ENCODE measurements at places on chromosomes 12 and 14.

DNA sequence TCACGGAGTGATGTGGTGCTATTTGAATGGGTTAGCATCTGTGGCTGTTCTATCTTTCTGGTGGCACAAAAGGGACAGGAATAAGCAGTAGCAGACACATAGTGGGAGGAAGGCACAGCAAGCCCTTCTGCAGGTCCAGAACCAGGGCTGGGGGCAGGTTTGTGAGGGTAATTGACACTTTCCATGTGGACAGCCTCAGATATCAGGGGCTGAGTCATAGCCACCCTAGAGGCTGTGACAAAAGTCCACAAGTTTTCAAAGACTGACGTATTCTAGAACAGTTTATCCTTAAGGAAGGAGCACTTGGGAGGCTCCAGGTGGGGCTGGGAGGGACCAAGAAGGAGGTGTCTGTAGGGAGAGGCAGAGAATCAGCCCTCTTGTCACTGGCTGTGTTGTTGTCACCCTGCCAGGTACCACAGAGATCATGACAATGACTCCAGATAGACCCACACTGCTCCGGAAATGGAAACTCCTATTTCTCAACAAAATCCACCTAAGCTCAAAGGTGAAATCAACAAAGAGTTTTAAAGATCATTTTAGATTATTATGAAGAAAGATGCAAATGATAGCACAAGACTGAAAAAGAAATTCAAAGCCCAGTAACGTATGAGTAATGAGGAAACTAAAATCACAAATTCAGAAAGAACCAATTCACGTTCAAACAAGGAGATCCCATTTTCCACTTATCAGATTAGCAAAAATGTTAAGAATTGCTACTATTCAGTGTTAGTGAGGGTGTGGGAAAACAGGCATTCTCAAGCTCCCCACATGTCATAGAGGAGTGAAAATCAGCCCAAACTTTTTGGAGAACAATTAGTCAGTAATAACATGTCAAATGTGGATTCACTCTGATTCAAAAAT lies 48.3 kb downstream of the NFKBIA start:
- peak; percentile 71 for DNase-seq

DNA sequence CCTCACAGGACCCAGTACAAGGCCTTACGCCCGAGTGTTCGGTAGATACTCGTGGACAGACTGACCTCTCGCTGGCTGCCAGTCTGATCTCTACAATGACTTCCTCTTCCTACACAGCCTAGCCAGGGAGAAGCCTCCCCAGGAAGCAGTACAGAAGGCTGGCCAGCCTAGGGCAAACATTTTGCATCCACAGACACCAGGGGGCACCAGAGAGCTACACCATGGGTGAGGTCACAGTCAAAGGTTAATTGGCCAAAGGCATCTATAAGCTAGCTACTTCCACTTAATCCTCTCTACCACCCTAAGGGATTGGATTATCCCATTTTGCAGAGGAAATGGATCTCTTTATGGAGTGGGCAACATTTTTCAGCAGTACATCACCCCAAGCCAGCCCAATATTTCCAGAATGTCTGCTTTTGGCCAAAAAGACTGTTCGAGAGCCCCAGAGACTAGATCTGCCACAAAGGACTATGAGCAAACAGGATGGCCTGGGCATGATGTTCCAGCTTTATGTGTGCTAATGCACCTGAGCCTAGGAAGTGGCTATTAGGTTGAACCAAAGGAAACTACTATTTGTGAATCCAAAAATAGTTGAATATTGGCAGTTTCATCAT lies 14.6 kb upstream of the PNMA1 start:
- DNase-seq = peak; percentile 95

- DNase-seq = no peak
Measured at GRCh38 chr12:6262623-6263022, 47.9 kb upstream of the PLEKHG6 start.

DNA sequence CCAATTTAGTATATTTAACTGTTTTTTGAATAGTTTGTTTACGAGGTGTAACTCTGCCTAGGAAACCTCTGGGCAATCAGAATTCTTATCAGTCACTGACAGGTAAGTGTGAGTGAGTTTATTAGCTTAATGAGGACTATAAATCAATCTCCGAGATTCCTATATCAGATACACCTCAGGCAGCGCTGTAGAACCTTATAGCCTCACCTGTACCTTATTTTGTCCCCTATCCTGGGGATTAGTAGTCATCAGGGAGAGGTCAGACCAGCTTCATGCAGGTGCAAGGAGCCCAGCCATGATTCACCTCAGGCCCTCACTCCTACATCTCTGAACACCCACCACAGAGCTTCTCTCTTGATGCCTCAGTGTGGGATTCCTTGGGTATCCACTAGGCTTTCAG lies 256.0 kb downstream of the KTN1 start:
- DNase-seq = no peak

- DNase-seq = no peak
Measured at GRCh38 chr12:109253913-109254544, 55.1 kb downstream of the FOXN4 start.

DNA sequence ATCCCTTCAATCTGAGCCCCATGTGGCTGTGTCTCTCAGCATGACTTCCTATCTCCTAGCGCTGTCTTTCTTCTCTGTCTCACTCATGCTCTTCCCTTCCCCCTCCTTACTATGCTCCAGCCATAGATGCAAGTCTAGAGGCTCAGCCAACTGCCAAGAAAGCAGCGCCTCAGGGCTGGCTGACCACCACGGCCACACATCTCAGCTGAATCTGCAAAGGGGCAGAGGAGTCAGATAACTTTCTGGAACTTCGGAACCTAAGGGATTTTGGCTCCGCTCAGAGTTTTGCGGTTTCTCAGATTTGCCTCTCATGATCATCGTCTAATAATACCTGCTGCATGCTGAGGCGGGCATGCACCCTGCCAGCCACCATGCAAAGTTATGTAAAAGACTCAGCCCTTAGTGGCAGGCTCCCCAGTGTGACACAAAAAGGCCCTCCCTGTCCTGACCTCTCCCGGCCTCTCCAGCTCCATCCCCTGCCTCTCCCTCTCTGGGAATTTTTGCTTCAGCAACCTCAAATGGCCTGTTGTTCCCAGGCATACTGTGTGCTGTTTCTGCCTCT lies 5.0 kb upstream of the FGF6 start:
- DNase-seq = no peak

- DNase-seq = no peak
Measured at GRCh38 chr12:28866296-28866695, 282.8 kb upstream of the FAR2 start.

- no peak for DNase-seq
Measured at GRCh38 chr12:43097471-43097870, 454.5 kb downstream of the ADAMTS20 start.

DNA sequence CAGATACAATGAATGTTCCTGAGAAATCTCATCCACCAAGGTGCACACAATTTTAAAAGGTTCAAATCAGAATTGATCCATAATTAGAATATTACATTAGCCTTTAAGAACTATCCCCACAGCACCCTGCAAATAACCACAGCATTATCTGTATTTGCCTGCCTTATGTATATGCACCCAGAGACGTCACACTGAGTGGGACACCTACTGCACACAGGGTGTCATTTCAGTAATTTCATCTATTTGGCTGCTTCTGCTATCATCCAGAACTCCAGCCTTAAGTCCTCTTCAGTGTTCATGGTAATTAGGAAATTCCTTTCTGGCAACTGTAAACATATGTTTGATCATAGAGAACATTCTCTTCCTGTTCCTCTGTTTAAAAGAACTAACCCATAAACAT lies 298.4 kb downstream of the SYT1 start:
- DNase-seq = no peak

DNA sequence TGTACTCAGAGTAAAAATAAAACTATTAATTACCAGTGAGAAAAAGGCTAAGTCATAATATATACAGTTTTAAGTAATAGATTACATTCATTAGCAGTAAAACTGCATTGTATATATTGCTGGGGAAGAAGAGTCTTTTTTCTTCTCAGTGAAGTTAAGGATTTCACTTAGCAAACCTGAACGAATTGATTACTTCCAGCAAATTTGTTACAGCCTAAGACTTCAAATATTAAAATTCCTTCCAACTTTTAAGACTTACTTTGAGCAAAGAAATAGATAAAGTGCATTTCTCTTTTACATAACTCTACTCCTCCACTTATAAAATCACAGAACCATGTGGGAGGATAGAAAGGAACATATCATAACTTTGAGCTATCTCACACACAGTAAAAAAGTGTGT lies 43.3 kb downstream of the PIK3C2G start:
- no peak for DNase-seq

- no peak for DNase-seq
Measured at GRCh38 chr14:101598571-101599233, 37.4 kb downstream of the DIO3 start.

DNA sequence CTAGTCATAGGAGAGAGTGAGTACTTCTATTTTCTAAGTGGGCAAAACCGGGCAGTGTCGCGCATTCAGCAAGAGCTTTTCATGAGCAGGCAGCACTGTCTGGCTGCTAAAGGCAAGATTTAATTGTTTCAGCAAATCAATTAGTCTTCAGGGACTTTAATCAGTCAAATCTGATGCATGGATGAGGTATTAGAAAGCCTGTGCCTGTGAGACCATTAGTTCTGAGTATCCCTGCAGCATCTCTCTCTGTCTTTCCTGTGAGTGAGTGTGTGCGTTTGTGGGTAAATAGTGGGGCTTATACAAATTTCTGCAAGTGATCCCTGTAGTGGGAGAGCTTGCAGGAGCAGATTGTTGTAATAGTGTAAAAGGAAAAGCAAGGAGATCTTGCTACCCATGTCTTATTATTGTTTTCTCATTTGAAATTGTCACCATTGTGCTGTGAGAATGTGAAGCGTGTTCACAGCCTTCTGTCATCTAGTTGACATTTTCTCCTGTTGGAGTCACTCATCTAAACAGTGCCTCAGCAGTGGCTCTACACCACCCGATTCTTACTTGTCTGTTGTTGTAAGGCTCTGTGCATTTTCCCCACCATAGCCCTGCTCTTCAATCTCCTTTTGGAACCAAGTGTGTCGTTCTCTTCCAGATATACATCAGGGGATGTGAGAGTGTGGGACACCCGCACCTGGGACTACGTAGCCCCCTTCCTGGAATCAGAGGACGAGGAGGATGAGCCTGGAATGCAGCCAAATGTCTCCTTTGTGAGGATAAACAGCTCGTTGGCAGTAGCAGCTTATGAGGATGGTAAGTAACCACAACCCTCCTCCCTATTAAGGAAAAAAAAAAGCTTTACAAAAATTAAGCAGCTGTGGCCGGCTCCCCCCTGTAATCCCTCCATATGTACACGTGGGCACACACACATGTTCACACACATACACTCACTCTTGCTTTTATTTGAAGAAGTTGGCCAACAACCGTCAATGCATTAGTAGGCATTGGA lies 53.6 kb downstream of the FBXW8 start:
- no peak for DNase-seq

- DNase-seq = no peak
Measured at GRCh38 chr14:93725002-93725582, 63.2 kb downstream of the PRIMA1 start.

DNA sequence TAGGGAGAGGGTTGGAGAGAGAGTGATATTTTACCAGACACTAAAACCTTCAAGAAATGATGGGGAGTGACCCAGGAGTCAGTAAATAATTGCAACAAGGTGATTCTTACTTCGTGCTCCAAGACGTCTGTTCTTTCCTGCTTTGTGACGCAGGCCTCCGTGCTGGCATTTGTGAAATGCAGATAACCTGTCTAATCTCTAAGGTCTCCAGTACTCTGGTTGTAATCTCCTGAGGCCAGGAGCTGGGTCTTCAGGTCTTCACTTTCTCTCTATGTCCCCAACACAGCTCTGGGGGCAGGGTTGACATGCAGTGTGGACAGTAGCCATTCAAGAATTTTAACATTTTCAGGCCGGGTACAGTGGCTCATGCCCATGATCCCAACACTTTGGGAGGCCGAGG lies 53.1 kb downstream of the CD9 start:
- DNase-seq = no peak

DNA sequence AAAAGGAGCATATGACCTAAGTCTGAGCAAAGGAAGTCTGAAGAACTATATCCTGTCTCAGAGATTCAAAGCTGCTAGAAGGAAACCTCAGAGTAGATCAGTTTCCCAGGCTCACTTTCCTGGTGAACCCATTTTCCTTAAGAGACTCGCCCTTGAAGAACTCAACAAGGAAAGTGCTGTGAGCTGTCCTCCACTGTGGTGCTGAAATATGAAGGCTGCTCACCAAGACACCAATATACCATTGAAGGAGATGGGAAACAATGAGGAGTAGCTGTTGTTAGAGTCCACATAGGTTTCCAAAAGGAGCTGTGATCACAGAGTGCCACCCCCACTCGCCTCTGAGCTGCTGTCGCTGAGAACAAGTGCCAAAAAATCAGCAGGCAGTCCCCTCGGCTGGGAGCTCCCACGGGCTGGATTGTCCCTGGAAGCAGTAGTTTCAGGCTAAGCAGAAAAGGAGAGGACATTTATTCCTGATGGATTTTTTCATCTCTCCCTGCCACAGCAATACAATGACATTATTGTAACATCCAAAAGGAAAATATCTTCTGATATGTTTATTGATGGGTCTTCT lies 282.1 kb downstream of the RPS29 start:
- DNase-seq = peak; percentile 1

- DNase-seq = no peak
Measured at GRCh38 chr12:46087916-46088439, 97.6 kb upstream of the SCAF11 start.

GRCh38 chr14:24238527-24239037 lies 3.8 kb downstream of the TINF2 start:
- DNase-seq = no peak

- DNase-seq = no peak
Measured at GRCh38 chr14:36997843-36998242, 174.6 kb downstream of the SLC25A21 start.
